Stimulated activated CD8-positive, alpha-beta memory T cell treated with anti-CD3 and anti-CD28 coated beads, Interleukin-4, amount 100 ng/mL, for 1 hour (primary cell): ENCODE measurements at places on chromosomes 13 and 19.
A peak's percentile ranks its signal among the peaks of the same experiment; 100 is the strongest.

GRCh38 chr13:93270769-93271742, 44.4 kb downstream of the GPC6 start:
- DNase-seq, result no peak

GRCh38 chr19:10655457-10656312, 1.5 kb downstream of the ILF3 start:
- DNase-seq, result no peak

- no peak for DNase-seq
Observed at GRCh38 chr13:73849292-73849691, 284.9 kb downstream of the KLF12 start.

- no peak for DNase-seq
Observed at GRCh38 chr13:98541701-98542203, 35.2 kb downstream of the STK24 start.

- no peak for DNase-seq
Observed at GRCh38 chr13:33152389-33152788, 133.2 kb downstream of the STARD13 start.

GRCh38 chr19:9945319-9945966, 9.1 kb upstream of the OLFM2 start:
- no peak for DNase-seq

- DNase-seq, result no peak
Observed at GRCh38 chr13:94712812-94713560, 641 bp upstream of the SOX21 start.

- DNase-seq, result no peak
Observed at GRCh38 chr19:35512831-35513627, 420 bp downstream of the DMKN start.

DNA sequence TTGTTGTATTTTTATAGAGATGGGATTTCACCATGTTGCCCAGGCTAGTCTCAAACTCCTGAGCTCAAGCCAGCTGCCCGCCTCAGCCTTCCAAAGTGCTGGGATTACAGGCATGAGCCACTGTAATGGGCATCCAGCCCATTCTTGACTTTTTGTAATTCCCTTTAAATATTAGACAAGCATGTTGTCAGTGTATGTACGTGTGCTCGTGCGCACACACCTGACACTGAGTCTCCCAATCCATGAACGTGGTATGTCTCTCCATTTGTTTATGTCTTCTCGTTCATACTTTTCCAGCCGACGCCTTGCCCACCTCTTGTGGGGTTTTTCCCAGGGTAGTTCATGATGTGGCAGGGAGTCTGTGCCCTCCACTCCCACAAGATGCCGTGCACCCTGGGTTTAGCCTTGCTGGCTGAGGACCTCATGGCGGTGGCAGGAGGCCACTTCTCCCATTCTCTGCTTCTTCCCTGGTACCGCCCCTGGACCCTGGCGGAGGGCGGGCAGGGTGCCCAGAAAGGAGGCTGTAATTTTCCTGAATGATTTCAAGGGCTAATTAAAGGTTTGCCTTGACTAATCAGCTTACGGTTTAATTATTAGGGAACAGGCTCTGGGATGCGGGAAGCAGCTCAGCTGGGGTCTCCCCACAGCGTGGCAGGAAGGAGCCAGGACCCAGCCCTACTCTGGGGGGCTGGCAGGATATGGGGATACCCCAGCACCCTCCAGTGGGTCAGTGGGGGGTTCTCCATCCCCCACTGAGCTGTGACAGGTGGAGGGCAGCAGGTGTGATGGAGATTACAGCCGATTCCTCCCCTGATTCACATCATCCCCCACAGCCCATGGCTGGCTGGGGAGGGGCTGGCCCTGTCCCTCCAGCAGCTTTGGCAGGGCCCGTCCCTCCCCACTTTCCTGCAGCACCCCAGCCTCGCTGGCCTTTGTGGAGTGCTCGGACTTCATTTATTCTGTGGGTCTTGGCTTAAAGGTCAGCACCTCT, 12.9 kb downstream of the PAK4 start:
- DNase-seq, result no peak

DNA sequence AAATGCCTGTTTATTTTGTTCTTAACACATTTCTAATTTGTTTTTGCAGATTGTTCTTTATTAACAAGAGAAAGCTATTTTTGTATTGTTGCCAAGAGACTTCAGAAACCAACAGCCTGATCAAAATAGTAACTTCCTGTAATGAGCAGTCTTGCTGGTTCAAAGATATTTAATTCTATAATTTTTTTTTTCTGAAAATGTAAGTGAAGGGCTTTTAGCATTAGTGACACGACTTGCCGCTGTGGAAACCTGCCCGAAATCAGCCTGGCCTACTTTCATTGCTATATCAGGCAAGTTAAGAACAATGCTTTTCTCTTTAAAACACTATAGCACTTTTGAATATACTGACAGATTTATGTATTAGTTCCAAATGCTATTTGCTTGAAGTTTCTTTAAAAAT, 374.3 kb downstream of the EFNB2 start:
- no peak for DNase-seq

GRCh38 chr13:89568276-89568675, 1779.2 kb upstream of the MIR17HG start:
- DNase-seq, result no peak

GRCh38 chr19:23762548-23762883, 3.8 kb upstream of the ZNF681 start:
- no peak for DNase-seq

- DNase-seq, result no peak
Observed at GRCh38 chr19:1860821-1861598, 2.4 kb downstream of the KLF16 start.

DNA sequence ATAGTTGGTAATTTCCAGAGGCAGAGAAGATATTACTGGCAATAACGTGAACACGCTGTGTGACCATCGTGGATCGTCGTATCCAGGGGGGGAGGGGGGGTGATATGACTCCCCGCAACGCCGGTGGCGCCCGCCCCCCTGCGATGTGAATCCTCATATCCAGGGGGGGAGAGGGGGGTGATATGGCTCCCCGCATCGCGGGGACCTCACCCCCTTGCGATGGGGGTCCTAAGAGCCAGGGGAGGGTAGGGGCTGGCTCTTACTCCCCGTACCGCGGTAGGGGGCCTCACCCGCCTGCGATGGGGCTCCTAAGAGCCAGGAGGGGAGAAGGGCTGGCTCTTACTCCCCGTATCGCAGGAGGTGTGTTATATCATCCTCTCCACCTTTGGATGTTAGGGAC, 31.3 kb upstream of the RGCC start:
- no peak for DNase-seq

GRCh38 chr13:94829837-94830365, 117.6 kb upstream of the SOX21 start:
- no peak for DNase-seq

GRCh38 chr19:33458807-33459206, 62.8 kb downstream of the PEPD start:
- no peak for DNase-seq

DNA sequence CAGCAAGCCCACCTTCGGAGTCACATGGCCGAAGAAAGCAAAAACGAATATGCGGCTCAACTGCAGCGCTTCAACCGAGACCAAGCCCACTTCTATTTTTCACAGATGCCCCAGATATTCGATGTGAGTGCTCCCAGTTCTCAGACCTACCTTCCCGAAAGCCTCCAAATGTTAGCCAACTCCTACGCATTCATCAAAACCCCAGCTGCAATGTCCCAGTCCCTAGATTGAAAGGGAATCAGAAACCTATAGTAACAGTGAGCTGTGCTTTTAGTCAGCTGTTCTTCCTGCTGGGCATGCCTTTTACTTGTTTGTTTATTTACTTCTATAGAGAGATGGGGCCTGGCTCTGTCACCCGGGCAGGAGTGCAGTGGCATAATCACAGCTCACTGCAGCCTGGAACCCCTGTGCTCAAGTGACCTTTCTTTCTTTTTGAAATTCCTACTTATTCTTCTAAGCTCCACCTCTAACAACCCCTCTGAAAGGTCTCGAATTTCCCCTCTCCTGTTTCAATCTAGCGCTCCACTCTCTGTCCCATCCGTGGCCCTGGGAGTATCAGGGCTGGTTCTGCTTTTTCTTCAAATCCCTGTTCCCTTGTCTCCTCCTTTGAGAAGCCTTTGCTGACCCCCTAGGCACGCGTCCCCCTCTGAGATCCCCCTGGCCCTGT, 4.4 kb downstream of the TRIP10 start:
- no peak for DNase-seq

GRCh38 chr19:44746946-44747738, 1.4 kb upstream of the BCL3 start:
- DNase-seq, result peak; percentile 70

GRCh38 chr19:18227781-18228271, 1.6 kb upstream of the PDE4C start:
- no peak for DNase-seq

DNA sequence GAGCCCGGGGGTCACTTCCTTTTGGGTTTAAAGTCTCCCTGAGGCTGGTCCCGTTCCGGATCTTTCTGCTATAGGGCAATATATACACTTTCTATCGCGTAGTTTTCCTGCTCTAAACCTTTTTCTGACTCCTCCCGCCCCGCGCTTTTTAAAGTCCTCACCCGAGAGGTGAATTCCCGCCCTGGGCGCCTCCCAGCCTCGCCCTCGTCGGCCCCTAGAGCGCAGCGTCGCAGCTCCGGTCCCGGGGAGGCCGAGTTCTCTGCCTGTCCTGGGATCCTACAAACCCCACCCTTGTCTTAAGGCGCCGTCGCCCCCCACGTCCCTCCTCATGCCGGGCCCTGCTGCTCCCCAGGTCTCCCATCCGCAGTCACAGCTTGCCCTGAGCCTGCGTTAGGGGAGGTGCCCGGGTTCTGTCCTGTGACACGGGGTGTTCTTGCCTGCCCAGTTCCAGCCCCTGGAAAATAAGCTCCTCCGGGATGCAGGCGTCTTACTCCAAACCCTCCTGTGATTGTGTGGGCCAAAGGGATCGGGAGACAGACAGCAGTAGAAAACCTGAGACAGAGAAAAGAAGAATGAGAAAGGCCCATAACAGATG, 491 bp downstream of the ZNF525 start:
- DNase-seq, result peak; percentile 6

DNA sequence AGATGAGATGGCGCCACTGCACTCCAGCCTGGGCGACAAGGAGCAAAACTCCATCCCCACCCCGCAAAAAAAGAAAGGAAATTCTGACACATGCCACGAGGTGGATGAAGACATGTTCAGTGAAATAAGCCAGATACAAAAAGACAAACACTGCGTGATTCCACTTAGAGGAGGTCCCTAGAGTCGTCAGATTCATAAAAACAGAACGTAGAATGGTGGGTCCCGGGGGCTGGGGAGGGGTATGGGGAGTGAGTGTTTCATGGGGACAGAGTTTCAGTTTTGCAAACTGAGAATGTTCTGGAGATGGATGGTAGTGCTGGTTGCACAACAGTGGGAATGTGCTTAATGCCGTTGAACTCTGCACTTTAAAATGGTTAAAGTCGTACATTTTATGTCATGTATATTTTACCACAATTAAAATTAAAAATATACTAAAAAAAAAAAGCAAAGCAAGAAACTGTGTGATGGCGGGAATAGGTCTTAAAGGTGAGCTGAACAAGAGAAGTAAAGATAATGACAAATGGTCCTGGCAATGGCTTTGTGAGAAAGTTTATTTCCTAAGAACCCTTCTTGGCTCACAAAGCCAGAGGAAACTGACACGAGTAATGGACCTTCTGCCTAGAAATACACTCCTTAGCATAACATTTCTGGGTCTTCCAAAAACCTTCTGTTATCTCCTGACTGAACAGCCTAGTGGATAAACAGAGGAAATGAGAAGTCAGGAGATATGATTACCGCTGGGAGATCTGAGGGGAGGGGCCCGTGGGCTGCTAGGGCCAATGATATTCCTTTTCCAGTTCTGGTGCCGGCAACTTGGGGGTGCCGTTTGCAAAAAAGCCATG, 4.2 kb upstream of the SPC24 start:
- no peak for DNase-seq

GRCh38 chr19:33750587-33751435, 45.9 kb upstream of the KCTD15 start:
- DNase-seq, result no peak

- no peak for DNase-seq
Observed at GRCh38 chr19:8484331-8484894, 18.0 kb downstream of the PRAM1 start.

GRCh38 chr19:56839652-56840450, 675 bp downstream of the PEG3 start:
- no peak for DNase-seq
